RWPE1 (cell line): ENCODE measurements at places on chromosomes 11 and 22.

- DNase-seq = no peak
These were observed 753.1 kb downstream of the TBC1D22A start for GRCh38 chr22:47515384-47516125.

GRCh38 chr11:96339706-96340554 lies 3.1 kb downstream of the MAML2 start:
- DNase-seq = no peak

- no peak for DNase-seq
These were observed 28.1 kb upstream of the DGCR8 start for GRCh38 chr22:20051927-20052308.

GRCh38 chr11:46743693-46744339 lies 24.8 kb downstream of the F2 start:
- no peak for DNase-seq
